ENCODE measurements at places on chromosomes 16 and 17.

DNA sequence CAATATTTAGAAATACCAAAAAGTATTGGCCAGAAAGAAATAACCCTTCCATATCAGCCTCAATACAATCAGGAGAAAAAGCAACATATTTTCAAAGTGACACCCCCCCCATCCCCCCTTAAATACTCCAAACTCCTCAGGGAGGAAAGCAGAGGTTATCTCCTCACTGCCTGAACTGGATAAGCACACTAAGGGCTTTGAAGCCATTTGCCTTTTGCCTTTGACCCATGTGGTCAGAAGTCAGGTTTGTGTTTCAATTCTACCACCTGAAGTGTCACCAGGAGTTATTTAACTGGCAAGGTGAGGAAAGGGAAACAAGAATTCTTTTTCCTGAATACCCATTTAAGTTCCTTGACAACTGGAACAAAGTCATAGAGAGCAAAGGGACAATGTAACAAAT, 3.5 kb upstream of the VEZF1 start:
- DNase-seq: no peak

GRCh38 chr17:78137392-78138203, 7.0 kb downstream of the TMC8 start:
- DNase-seq: no peak

GRCh38 chr16:681746-682427, 1.7 kb downstream of the STUB1 start:
- DNase-seq: peak; percentile 35

DNA sequence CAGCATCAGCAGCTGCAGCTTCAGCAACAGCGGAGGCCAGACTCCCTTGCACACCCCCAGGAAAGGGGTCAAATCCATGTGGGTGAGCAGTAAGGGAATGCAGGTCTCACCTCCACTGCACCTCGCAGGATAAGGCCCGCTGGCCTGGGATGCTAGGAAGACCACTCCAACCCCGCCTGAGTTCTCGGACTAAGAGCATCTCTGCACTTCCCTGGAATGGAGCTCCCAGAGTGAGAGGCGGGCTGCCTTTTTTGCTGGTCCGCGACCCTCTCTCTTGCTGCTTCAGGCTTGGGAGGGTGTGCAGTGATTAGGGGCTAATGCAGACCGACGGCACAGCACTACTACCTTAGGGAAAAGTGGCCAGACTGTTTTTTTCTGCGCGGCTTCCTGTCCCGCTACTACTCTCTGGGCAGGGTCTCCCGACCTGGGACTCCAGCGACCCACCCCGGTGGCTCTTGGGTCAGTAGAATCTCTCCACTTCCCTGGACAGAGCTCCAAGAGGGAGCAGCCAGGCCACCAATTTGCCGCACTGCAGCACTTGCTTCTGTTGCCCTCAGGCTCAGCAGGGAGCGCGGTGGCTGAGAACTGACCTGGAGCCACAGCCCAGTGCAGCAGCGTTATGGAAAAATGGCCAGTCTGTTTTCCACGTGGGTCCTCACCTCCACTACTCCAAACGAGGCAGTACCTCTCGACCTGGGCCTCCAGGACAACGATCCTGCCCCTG, 480.4 kb downstream of the CDH8 start:
- DNase-seq: no peak

DNA sequence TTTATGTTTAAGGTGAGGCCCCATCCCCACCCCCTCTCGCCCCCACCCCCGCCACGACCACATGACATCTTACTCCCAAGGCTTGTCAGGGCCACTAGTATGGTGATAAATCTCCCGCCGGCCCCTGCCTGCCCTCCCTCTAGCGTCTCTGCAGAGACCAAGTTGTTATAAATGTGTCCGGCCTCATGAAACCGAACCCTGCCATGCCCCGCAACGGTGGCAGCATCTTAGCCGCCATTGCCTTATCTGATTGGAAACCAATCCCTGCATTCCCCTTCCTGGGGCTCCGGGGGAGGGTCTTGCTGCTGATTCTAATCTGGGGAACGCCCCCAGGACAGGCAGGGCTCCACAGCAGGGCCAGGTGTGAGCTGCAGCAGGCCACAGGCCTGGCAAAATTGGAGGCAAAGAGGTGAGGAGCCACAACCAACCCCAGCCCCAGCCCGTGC, 352.4 kb downstream of the C16orf95 start:
- no peak for DNase-seq

DNA sequence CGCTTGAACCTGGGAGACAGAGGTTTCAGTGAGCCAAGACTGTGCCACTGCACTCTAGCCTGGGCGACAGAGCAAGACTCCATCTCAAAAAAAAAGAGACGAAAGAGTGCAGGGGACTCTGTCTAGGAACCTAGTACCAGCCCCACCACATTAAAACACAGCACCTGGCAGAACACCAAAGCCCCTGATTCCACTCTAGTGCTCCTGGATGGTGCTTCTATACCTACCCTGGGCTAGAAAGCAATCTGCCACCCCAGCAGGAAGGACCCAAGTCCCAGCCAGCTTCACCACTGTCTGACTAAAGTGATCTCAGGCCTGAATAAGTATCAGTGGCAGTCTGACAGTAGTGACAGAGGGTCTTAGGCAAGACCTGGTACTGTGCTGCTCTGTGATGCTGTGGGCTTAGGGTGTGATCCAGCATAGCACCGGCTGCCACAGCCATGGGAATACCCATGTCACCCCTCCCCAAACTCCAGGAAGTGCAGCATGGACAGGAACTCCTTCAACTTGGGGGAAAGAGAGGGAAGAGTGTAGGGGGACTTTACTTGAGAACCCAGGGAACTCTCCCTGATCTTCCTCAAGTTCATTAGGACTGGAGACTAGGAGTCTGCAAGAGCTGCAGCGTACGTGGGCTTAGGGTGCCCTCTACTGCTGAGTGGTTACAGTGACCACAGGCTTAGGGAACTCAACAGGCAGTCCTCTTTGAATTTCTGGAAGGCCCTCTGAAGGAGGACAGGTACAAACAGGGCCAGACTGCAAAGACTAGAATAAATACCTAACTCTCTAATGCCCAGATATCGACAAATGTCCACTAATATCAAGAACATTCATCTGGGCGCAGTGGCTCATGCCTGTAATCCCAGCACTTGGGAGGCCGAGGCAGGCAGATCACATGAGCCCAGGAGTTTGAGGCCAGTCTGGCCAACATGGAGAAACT, 30.0 kb upstream of the RNF43 start:
- peak; percentile 87 for DNase-seq

DNA sequence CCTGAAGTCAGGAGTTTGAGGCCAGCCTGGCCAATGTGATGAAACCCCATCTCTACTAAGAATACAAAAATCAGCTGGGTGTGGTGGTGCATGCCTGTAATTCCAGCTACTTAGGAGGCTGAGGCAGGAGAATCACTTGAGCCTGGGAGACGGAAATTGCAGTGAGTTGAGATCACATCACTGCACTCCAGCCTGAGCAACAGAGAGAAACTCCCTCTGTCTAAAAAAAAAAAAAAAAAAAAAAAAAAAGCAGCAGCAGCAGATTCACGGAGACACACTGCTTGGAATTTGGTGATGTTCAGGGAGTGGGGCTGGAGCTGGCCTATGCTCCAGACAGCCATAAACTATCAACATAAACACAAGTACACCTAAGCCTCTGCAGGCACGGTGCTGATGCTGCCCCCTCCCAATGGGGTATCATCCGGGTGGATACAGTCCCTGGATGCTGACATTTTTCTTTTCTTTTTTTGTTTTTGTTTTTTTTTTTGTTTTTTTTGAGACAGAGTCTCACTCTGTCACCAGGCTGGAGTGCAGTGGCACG, 39.6 kb upstream of the RHOT1 start:
- DNase-seq: peak; percentile 13

DNA sequence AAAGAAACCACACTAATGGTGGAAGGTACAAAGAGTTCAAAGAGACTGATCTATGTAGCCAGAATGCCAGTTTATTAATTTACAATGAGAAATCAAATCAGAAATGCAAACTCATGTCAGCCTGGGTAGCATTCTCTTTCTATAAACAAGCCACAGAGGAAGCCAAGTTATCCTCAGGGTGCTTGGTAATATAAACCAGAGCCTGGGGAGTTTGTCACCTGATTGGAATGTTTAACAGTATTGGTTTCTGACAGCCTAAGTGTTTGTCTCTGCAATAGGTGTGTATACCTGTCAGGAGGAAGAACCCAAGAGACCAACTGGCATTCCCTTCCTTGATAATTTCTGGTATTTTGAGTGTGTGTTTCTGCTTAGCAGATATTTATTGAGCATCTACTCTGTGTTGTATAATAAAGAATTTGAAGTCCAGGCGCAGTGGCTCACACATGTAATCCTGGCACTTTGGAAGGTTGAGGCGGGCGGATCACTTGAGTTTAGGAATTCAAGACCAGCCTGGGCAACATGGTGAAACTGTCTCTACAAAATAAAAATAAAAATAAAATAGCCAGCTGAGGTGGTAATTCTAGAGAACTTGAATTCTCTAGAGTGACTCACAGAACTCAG, 3.1 kb upstream of the C17orf58 start:
- peak; percentile 20 for DNase-seq

- peak; percentile 37 for DNase-seq
Measured at GRCh38 chr17:80850817-80851216, 140.8 kb upstream of the CHMP6 start.

GRCh38 chr16:24988593-24989338, 26.4 kb downstream of the ARHGAP17 start:
- DNase-seq: peak; percentile 74

DNA sequence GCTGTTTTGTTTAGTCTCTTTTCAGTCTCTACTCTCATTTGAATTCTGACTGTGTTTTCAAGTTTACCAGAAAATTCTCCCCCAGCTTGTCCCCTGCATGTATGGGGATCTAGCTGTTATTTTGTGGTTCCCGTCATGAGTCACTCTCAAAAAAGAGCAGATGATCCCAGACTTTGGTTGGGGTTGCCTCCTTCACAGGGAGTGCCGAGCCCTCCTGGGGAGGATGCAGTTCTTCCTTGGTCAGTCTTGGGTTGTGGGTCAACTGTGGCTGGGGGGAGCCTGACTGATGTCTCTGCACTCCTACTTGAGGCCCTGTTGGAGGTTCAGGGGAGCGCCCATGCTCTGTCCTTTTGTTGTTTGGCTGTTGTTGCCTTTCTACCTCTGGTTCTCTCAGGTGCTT, 37.7 kb downstream of the EPN2 start:
- DNase-seq: no peak

- DNase-seq: no peak
Measured at GRCh38 chr16:66857437-66857836, 13.2 kb downstream of the CA7 start.

DNA sequence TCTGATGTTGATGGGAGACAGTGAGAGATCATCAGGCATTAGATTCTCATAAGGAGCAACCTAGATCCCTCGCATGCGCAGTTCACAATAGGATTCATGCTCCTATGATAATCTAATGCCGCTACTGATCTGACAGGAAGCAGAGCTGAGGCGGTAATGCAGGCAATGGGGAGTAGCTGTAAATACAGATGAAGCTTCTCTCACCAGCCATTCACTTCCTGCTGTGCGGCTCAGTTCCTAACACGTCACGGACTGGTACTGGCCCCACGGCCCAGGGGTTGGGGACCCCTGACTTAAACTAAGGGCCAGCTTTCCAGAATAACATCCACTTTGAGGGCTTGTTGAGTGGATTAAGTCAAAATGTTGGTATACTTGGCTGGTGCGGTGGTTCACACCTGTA, 2.6 kb upstream of the TMEM219 start:
- no peak for DNase-seq

DNA sequence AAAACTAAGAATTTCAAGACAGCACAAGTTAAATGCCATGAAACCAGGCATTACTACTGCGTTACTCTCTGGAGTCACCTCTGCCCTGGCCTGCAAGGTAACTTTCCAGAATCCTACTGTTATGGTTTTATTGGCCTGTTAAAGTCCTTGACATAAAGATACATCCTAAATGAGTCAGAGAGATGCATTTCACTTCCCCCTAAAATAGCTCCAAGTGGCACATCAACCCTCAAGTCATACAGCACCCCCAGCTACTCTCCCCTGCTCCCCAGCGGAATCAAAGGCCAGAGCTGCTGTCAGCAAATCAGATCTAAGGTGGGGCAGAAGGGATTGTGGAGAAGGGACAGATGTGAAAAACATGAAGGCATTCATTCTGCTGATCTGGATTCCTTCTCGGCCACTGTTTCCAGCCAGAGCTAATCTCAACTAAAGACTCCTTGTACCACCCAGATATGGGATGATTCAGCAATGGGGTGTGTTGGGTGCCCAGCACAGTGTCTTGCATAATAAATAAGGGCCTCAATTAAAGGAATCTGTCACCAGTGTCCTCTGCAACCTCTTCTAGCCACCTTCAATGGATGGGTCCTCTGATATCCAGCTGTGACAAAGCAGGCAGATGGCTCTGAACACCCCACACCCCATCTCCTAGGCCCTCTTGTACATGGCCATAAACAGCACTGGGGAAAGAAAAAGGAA, 8.5 kb upstream of the CCL1 start:
- no peak for DNase-seq

DNA sequence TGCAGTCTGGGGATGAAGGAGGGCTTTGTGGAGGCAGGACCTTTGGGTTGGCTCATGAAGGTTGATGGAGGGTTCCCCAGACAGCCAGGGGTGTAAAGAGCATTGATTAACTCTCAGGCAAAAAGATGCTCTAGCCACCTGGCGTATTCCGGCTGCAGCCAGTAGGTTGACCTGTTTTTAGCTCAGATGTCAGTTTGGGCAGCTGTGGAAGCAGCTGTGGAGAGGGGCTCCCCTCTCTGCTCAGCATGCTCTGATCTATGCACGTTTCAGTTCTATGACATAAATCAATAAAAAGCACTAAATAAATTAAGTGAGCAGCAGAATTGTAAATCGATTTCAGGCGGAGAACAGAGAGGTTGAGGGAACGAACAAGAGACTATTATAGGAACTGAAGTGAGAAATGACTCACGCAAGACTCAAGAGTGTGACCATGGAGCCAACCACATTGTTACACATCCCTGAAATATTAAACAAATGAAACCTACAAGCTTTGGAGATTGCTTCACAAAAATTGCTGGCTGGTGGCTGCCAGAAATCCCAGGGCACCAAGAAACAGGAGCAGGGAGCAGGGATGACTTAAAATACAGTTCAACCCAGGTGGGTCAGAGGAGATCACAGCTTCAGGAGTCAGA, 111.9 kb downstream of the GSG1L start:
- DNase-seq: no peak

GRCh38 chr16:78240459-78241222, 141.2 kb downstream of the WWOX start:
- no peak for DNase-seq

DNA sequence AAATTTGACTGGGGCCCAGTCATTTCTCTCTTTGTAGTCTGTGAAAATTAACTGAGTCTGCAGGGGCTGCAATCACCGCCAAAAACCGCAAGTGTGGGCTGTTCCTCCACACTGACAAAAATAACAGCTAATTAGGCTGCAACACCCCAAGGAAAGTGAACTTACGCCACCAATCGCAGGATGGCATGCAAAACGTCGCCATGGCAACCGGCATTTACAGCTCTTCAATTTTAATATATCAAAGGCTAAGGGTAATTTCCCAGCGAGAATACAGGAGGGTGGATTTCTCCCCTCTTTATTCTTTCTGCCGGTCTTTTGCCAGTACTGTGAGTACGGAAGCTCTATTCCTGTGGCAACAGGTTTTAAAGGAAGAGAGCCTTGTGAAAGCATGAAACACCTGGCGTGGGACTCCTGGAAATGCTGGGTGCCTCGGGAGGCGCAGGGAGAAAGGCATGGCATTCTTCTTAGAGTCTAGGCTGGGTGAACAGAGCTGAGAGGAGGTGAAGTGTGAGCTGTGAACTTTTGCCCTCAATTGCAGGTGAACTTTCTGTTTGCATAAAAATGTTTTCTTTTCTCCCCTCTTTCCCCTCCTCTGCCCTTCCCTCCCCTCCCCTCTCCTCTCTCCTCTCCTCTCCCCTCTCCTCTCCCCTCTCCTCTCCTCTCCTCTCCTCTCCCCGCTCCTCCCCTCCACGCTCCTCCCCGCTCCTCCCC, 399.7 kb downstream of the XYLT1 start:
- DNase-seq: peak; percentile 24

GRCh38 chr17:32882029-32882428, 5.1 kb upstream of the MYO1D start:
- no peak for DNase-seq

Data from fibroblast of lung (primary cell).